Cardiac muscle cell (in vitro differentiated cells and primary cell): ENCODE measurements at places on chromosomes 3 and 15. TPM values are rescaled to one million over a fixed set of nuclear protein-coding genes. Genes with fewer than 3 reads are reported as not detected.
A peak's percentile ranks its signal among the peaks of the same experiment; 100 is the strongest.

- no peak for DNase-seq
Observed at GRCh38 chr15:90327311-90327710, 24.8 kb upstream of the ZNF774 start.

DNA sequence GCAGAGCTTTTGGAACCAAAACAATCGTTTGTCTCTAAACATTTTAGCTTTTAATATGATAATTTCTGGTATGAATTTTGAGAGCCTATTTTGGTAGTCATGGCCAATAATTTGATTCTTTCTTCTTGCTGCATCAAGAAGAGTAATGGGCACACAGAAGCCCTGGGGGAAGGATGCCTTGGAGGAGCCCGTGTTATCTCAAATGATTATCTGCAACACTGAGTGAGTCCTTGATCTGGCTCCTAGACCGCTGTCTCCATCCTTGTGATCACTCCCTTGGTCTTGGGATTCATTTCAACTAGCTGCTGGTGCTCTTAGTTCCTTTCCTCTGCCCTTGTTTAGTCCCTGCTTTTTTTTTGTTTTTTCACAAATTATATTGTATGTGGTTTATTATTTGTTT, 77.9 kb upstream of the CCNL1 start:
- no peak for DNase-seq

DNA sequence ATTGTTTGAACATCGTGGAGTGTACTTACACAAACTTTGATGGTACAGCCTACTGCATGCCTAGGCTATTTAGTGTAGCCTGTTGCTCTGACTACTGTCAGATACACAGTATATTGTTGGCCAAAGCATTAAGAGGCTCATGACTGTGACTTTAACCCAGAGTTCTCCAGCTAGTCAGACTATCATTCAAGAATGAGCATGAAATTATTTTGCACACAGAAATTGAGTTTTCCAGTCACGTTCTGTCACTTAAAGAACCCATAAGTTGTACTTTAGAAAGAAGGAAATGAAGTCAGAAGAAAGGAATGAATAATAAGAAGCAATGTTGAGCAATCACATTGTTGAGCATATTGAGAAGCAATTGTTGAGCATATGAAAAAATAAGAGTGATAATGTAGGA, 37.6 kb upstream of the SLC22A13 start:
- DNase-seq: no peak

VILL gene
- 2.5 and 3.4 TPM in 2 replicates for total RNA-seq

- DNase-seq: peak; percentile 45
Observed at GRCh38 chr3:184336547-184337398, 627 bp upstream of the FAM131A start.

MFN1 gene
- total RNA-seq: 21.4 and 25.9 TPM in 2 replicates

GRCh38 chr3:37925157-37925556, 63.5 kb downstream of the CTDSPL start:
- DNase-seq: peak; percentile 66

GRCh38 chr15:81336568-81336967, 12.6 kb upstream of the STARD5 start:
- peak; percentile 64 for DNase-seq

CATSPER2 gene
- 2.5 and 3.8 TPM in 2 replicates for total RNA-seq

DNA sequence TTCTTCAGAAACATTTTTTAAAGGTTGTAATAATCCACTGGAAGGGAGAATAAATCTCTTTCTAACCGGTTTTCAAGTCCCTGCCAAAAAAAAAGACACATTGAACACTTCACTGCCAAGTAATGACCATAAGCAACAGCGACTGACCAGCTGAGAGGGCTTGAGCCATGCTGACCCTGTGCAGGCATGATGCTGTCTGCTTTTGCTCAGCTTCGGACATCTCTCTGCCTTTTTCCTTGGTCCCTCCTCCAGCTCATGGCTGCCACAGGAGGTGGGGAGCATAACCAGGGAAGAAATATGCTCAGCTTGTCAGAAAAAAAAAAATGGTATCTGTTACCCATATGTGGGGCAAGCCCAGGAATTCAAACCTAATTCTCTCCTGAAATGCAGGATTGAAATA, 1.5 kb downstream of the IGSF10 start:
- no peak for DNase-seq

DNA sequence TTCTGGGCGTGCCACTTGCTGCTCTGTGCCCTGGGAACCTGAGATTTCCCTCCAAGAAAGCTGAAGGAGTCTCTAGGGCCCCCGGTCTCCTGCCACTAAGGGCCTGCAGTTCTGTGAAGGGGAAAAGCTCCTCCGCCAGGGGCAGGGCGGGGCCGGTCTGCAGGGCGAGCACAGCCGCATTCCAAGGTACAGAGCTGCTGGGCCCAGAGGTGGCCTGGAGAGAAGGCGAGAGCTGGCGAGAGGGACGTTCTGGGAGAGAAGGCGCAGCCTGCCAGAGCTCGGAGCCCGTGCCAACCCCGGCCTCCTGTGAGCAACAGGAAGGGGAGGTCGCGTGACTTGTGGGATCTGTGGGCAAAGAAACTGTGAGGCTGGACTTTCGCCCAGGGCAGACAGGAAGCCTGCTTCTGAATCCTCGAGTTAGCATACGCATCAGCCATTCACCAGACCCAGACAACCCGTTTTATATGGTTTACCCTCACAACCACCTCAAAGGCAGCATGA, 500.4 kb downstream of the SHQ1 start:
- peak; percentile 28 for DNase-seq

- DNase-seq: no peak
Observed at GRCh38 chr3:4302747-4303146, 422 bp upstream of the SETMAR start.

DNA sequence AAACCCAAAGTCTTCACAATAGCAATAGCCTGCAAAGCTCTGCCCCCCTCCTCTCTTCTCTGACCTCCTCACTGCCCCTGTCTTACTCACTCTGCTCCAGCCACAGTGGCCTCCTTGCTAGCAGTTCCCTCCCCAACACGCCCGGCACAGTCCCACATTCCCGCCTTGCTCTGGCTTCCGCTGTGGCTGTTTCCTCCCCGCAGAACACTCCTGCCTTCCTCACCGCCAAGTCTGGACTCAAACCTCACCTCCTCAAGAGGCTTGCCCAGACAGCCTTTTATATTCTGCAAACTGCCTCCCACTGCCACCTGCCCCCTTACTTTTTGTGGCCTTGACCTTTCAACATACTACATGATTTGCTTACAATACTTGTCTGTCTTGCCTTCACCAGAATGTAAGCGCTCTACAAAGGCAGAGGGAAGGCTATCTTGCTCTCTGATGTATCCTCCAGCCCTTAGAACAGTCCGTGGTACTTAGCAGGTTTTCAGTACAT, 406 bp upstream of the MPI start:
- peak; percentile 45 for DNase-seq

DNA sequence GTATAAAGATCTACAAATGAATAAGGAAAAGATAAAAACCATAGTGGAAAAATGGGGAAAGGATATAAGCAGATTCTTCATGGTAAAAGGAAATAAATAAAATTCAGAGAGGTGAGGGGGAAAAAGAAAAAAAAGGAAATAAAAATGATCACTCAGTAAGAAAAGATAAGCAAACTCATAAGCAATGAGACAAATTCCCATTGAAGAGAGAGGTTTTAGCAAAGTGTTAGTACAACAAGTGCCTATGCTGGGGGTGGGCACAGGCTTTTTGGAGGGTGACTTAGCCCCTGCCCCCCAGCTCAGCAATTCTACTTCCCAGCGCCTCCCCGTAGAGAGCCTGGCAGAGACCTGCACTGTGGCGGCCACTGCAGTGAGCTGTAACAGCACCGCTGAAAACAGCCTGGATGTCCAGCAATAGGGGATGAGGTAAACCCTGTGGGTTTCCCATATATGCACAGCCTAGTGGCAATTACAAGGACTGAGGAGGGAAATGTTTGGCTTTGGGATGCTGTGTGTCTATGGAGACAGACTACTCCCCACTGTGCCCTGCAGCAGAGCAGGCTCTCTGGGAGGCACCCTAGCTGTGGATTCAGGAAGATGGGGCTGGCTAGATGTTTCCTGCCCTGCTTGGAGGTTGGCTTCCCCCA, 23.7 kb upstream of the SFMBT1 start:
- no peak for DNase-seq

DNA sequence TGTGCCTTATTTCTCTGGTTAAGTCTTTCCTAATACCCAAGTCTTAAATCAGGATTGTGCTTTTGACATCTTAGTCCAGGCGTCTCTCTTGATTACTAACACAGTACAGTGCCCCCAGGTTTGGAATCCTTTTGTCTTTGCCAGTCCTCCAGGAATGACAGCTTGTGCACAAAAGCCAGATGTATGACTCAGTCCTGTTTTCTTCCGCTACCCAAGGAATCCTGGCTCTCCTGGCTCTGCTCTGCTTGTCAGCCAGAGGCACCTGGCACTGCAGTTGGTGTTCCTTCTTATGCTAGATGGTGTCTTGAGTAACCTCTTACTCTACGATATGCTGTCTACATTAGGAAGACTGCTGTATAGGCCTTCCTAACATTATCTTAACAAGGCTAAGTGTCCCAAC, 728.2 kb upstream of the NECTIN3 start:
- DNase-seq: peak; percentile 13

RFTN1 gene
- 42.4 and 50.8 TPM in 2 replicates for total RNA-seq

GOLGA6L4 gene
- 0.63 and 2.4 TPM in 2 replicates for total RNA-seq
